ENCODE measurements at places on chromosomes 2 and 18. TPM values are rescaled to one million over a fixed set of nuclear protein-coding genes. Genes with fewer than 3 reads are reported as not detected.

The ST8SIA5 gene
- 10.3 TPM for total RNA-seq

The TDRD15 gene
- total RNA-seq = not detected

The NOTO gene
- not detected for total RNA-seq

The SNTG2 gene
- total RNA-seq = 1.2 TPM

The CDCA7 gene
- total RNA-seq = 0.45 TPM

The BUB1 gene
- 0.31 TPM for total RNA-seq

The CNDP1 gene
- not detected for total RNA-seq

The TMEM17 gene
- 1.8 TPM for total RNA-seq

The SCN2A gene
- 0.76 TPM for total RNA-seq

The SPP2 gene
- not detected for total RNA-seq

The OSBPL6 gene
- 7.7 TPM for total RNA-seq

The UGT1A10 gene
- total RNA-seq = not detected

The MC4R gene
- total RNA-seq = not detected

The BOLL gene
- not detected for total RNA-seq

The POMC gene
- 6.8 TPM for total RNA-seq

The SPATA3 gene
- total RNA-seq = not detected

The GKN1 gene
- total RNA-seq = not detected

The RFTN2 gene
- total RNA-seq = 9.8 TPM

The CHN1 gene
- total RNA-seq = 7.8 TPM

The RNU2-63P gene
- not detected for total RNA-seq

The ITGA6 gene
- 34.3 TPM for total RNA-seq

The PTMA gene
- 231 TPM for total RNA-seq

The SLC11A1 gene
- 19.5 TPM for total RNA-seq

The CFC1 gene
- total RNA-seq = 1.3 TPM

The DOK6 gene
- total RNA-seq = 12.4 TPM

The SPHKAP gene
- total RNA-seq = 36.6 TPM

The CD226 gene
- total RNA-seq = 1.3 TPM

The TRAK2 gene
- 141 TPM for total RNA-seq

The AOX1 gene
- total RNA-seq = 19.8 TPM

The AGAP1 gene
- total RNA-seq = 24.1 TPM

The ALPI gene
- not detected for total RNA-seq

The SMYD1 gene
- 188 TPM for total RNA-seq

The POTEJ gene
- 1.8 TPM for total RNA-seq

The ACTG2 gene
- total RNA-seq = 1.4 TPM

The POTEC gene
- total RNA-seq = not detected

The AFF3 gene
- total RNA-seq = 22.0 TPM

The RAPH1 gene
- total RNA-seq = 21.4 TPM

The MOGAT1 gene
- 0.59 TPM for total RNA-seq

The VSNL1 gene
- total RNA-seq = 39.3 TPM

The BOK gene
- 3.3 TPM for total RNA-seq

The MCFD2 gene
- 73.5 TPM for total RNA-seq

The FMNL2 gene
- 7.2 TPM for total RNA-seq

The GPR45 gene
- total RNA-seq = not detected

The FABP1 gene
- total RNA-seq = not detected

The KCNG3 gene
- total RNA-seq = not detected

The ADD2 gene
- total RNA-seq = 0.41 TPM
